ENCODE measurements at places on chromosomes 11 and 22.

DNA sequence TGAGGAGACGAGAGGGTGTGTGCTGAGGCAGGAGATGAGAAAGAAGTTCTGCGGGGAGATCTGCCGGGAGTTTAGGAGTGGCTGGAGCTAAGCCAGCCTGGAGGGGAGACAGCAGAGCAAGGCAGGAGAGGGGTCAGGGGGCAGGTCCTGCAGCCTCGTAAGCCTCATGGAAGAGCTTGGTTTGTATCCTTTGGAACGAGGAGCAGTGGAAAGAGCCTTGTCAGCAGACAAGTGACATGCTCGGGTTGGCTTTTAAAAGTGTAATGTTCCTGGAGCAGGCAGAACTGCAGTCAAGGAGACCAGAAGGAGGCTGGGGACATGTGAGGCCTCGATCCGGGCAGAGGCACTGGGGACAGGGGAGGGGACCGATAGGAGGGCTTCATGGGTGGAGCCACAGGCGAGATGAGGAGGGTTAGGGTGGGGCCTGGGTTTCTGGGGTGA is 21.4 kb upstream of the TUB start:
- no peak for DNase-seq

DNA sequence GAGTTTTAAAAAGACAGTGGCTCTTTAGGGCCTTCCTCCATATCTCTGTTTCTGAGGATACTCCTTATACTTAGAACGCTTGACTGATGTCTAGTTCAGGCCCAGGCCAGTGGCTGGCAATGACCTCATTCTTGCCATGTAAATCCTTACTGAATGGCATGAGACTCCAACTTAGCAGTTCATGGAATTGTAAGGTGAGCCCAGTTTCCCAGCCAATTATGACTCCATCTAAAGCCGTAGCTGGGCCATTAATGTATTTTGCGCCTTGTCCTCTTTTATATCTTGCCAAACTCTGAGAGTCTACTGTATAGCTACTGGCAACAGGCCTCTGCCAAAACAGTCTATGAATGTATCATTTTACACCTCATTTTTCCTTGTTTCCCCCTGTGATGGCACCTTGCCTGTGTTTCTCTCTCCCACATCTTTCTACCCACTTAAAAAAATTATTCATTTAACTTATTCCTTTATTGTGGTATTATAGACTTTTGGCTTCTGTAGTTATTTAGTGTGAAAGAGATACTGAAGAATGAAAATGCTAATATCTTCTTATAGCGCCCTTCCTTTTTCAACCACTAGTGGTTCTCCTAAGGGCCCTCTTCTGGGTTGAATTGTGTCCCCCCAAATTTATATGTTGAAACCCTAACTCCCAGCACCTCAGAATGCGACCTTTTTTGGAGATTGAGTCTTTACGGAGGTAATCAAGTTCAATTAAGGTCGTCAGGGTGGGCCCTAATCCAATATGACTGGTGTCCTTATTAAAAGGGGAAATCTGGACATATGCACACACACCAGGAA is 67.4 kb downstream of the ZNRF3 start:
- no peak for DNase-seq

DNA sequence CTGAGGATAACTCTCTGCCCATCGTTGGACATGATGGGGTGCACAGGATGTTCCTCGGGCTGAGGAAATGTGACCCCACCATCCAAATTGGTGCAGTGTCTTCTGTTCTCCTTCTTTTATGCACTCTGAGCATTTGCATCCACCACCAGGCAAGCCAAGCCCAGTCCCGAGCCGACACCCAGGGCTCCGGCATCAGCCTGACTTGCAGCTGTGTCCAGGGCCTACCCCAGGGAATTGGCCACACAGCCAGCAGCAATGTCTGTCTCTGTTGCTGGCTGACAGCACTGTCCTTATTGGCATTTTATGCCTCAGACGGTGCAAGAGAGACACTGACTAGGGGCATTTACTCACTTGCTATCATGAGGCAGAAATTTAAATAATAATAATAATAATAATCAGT is 25.4 kb upstream of the CPT1A start:
- DNase-seq = no peak

- DNase-seq = no peak
These were observed 34.7 kb downstream of the USP35 start for GRCh38 chr11:78223320-78223954.

- DNase-seq = no peak
These were observed 43.2 kb downstream of the KIAA1671 start for GRCh38 chr22:24995649-24996180.

DNA sequence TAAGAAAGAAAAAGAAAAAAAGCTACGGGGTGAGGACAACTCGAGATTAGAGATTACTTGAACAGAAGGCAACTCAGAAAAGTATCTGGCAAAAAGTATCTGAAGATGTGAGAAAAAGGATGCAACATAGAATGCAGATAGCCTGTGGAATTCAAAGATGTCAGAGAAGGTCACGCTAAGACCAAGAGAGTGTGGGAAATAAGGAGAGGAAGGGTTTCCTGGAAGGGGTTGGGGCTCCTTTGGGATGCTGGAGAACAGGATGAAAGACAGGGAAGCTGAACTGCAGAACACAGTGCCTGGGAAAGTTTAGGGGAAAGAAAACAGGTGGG is 1.2 kb downstream of the GUCY1A2 start:
- no peak for DNase-seq

DNA sequence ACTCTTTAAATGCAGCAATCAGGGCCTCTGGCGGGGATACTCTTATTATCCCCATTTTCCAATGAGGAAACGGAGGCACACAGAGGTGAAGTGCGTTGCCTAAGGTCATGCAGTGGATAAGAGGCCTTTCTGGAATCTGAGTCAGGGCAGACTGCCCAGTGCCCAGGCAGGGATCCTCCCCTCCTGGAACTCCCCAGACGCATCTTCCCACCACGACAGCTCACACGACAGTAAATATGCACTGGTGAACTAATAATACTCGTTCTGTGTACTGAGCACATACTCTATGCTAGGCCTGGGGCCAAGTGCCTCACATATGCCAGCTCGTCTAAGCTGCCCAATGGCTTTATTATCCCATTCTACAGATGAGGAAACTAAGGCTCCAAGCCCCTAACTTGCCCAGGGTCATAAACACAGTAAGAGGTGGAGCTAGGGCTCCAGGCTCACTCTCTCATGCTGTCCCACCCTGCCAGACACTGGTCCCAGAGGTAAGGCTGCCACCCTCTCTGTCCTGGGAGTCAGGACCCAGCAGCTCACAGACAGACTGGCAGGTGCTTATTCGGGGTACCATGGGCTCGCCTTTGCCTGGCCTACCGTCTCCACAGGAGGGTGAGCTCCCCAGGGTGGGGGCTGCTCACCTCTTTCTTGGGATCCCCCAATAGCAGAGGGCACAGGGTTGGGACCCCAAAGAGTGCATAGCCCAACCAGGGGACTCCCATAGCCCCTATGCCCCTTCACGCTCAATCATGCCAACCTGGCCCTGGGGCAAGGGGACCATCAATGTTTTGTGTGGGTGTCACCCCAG is 2.3 kb downstream of the IL2RB start:
- DNase-seq = no peak

- no peak for DNase-seq
These were observed 17.5 kb upstream of the CABP7 start for GRCh38 chr22:29702000-29702930.

GRCh38 chr11:20522536-20522935 is 76.9 kb upstream of the SLC6A5 start:
- DNase-seq = no peak

DNA sequence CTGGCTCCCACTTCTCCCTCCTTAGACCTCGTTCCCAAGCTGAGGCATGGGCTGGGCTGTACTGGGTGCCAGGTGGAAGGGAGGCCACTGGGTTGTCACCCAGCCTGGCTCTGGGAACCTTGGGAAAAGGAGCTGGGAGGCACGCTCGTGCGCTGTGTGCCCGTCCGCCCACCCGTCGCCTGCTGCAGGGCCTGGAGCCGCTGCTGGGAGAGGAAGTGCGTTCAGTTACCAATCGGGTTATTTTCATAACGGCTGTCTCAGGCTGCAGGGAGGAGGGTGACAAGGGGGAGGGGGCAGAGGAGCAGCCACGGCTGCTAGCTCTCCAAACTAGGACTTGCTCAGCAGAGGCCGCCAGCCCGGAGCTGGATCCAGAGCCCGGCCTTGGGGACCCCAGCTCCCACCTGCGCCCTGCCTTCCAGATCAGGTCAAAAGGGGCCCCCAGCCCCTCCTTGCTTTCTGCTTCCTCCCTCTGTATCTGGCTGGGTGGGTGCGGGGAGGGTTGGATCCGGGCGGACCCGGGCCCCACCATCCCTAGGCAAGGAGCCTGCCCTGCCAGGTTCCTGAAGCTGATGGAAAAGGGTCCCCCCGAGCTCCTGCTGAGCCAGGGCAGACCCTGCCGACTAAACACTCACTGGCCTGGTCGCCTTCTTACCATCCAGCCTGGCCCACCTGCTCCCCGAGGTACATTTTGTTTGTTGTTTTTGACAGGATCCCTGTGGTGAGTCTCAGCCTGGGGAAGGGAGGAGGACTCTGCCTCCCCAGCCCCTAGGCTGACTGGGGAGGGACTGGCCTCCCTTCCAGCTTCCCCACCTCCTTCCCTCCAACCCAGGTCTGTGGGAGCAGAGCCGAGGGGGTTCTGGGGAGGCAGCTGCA is 14.3 kb downstream of the DGKZ start:
- peak; percentile 34 for DNase-seq

DNA sequence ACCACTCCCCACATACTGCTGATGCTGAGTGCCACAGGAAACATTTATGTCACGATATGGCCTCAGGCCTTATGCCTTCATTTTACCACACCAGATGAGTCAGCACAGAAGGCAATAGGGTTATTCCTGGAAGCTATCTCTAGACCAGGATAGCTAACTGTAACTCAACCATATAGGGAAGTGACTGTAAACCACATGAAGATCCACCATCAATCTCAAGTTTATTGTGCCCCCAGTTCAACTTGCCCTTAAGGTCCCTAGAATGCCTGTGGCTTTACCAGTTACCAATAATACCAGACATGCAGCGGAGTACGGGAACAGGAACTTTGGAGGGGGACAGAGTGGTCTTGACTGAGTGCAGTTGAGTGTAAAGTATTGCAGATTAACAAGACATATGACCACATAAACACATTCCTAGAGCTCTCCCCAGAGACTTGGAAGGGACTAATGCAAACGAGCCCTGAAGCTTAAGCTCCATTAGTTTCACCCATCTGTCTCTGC is 180.9 kb downstream of the KIF18A start:
- no peak for DNase-seq

DNA sequence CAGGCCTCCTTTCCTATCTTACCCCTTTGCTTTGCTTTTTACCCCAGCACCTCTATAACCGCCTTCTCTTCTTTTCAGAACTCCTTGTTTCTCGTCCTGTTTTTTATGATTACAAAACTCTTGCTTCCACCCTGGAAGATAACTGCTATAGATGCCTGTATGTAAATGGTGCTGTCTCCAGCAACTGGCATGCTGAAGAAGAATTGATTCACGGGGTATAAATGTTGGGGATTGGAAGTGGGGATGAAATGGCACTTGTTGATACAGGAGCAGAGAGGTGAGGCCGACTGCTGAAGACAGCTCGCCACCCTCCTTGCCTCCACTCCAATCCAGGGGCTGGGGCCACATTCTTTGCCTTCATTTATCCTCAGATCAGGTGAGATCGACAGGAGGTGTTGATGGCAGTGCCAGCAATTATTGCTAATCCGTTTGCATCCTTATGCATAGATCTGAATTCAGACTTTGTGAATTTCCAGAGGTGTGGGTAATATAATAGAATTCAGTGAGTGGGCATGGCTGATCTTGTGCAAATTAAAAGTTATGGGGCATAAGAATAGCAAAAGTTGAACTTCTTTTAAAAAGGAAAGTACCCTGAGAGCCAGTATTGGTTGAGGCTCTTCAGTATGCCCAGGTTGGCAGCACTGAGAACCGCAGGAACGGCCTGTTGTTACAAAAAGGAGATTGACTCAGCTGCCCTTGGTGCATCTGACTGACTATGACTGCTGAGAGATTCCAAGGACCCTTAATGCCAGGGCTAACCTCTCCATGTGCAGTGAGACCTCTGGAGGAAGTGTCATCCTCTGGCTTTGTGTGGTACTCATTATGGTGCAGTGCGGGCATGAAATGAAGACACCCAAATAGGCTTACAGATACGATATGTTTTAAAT is 5.3 kb downstream of the NEAT1 start:
- DNase-seq = no peak

DNA sequence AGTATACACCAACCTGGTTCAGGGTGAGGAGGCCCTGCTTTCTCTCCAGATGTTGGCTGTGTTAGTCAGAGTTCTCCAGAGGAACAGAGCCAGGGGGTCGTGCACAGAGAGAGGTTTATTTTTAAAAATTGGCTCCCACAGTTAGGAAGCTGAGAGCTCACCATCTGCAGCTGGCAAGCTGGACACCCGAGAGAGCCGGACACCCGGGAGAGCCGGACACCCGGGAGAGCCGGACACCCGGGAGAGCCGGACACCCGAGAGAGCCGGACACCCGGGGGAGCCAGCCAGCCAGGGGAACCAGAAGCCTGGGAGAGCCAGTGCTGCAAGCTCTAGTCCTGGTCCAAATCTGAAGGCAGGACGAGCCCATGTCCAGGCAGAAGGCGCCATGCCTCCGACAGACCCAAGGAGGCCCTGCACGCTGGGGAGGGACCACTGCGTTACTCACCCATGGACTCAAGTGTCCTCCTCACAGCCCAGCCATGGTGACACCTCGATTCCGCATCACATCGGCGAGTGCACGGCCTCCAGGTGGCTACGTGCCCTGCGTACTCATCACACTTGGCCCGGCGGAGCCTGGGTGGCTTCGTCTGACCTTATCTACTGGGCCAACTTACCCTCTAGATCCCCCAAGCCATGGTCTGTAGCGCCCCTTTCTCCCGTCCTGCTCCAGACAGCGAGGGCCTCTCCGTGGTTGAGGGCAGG is 99.0 kb downstream of the BRD1 start:
- no peak for DNase-seq

- no peak for DNase-seq
These were observed 78.8 kb upstream of the RCN1 start for GRCh38 chr11:32012049-32012448.

- DNase-seq = no peak
These were observed 202.6 kb downstream of the AASDHPPT start for GRCh38 chr11:106280036-106280435.

DNA sequence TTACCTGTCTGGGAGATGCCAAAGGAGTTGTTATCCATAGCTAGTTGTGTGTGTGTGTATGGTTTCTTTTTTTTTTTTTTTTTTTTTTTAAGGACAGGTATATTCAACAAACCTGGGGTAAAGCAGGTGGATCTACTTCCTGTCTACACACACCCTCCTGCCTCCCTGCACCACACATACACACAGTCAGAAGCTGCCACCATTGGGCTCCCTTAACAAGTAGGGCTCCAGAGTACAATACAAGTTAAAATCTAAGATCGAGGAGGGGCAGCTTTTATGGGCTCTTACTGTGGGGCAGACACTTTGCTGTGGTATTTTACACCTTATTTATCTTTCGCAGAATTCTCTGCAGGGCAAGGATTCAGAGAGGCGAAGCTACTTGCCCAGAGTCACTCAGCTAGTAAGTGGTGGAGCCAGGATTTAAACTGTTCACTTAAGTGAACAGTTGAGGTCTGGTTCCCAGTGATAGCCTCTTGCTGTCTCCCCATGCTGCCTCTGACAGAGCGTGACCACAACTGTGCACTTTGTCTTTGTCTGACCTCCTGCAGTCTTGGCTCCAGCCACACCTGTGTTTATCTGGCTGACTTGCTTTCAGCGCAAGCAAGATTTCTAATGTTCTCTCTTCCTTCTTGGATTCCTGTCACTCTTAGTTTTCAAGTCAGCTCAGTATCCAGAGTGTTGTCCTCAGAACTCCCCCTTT is 135.0 kb downstream of the CSNK2A3 start:
- DNase-seq = no peak

- DNase-seq = no peak
These were observed 28.7 kb upstream of the CASP12 start for GRCh38 chr11:104926771-104927611.

Measured in stimulated activated CD4-positive, alpha-beta T cell treated with anti-CD3 and anti-CD28 coated beads, Interleukin-15, amount 100 ng/mL, for 1 hour (primary cell).